Mesendoderm (in vitro differentiated cells): ENCODE measurements at places on chromosomes 1 and 21.

DNA sequence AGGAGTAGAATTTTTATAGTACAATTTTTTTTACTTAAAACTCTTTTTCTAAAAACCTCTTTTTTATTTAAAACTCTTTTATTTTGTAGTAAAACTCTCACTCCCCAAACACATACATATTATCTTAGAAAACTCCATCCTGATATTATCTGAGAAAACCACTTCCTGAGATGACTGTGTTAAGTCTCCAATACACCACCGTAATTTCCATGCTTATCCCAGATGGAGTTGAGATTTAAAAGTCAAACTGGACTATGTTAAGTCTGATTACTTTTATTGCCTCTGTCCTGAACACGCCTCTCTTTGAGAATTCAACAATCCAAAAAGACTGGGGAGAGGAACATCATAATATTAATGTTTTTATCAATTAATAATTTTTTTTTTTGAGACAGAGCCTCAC, 3.7 kb downstream of the SEC16B start:
- no peak overlapping the region for H3K4me3 ChIP-seq
- no peaks in the 10 kb centered on the region for H3K36me3 ChIP-seq
- no peaks in the 10 kb centered on the region for H3K27me3 ChIP-seq

DNA sequence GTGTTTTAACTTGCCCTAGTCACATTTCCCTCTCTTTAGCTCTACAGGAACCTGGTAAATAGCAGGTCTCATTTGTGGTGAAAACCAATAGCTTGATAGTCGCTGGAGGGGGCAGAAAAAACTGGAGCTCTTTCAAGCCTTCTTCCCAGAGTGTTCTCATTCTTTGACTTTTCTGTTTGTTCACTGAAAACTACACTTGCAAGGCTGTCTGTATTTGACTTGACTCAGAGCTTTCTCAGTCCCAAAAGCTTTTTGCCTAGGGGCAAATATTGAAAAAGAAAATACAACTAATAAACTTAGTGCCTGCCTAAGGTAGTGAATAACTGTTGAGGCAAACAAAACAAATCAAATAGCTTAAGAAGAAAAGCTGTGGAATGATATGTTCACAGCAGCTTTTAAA, 217.1 kb upstream of the CHRM3 start:
- H3K27me3 ChIP-seq: no peaks in the 10 kb centered on the region
- H3K27ac ChIP-seq: no peak overlapping the region
- no peak for DNase-seq

DNA sequence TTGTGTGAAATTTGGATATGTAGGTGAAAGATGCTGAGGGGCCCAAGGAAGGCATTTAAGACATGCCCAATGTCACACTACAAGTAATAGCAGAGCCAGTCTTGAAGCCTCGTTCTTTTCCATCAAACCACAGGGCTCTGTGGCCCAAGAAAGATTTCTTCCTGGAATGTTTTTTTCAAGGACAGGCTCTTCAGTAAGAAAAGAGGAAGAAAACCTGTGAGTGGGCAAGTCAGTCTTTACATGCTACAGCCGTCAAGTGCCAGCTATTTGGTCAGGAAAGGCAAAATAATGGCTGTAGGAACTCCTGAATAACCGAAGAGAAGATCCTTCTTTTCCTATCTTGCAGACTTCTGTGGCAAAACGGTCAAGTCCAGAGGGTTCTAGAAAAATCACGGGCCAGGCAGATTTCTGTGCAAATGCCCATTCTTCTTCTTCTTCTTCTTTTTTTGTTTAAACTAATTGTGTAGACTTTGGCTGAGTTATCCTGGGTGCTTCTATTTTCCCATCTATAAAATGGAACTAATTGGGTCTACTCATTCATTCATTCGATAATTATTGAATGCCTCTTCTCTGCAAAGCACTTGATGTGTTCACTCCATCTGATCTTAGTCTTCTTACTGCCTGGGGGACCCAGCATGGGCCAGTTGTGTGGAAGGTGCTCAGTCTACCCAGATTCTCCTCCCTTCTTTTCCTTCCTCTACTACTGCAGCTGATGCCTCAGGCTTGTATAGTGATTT, 1.9 kb upstream of the ID3 start:
- H3K27me3 ChIP-seq: no peaks in the 10 kb centered on the region
- peaks cover 17% of the 10 kb centered on the region for H3K4me1 ChIP-seq
- peak overlapping the region; percentile 95 for H3K27ac ChIP-seq

DNA sequence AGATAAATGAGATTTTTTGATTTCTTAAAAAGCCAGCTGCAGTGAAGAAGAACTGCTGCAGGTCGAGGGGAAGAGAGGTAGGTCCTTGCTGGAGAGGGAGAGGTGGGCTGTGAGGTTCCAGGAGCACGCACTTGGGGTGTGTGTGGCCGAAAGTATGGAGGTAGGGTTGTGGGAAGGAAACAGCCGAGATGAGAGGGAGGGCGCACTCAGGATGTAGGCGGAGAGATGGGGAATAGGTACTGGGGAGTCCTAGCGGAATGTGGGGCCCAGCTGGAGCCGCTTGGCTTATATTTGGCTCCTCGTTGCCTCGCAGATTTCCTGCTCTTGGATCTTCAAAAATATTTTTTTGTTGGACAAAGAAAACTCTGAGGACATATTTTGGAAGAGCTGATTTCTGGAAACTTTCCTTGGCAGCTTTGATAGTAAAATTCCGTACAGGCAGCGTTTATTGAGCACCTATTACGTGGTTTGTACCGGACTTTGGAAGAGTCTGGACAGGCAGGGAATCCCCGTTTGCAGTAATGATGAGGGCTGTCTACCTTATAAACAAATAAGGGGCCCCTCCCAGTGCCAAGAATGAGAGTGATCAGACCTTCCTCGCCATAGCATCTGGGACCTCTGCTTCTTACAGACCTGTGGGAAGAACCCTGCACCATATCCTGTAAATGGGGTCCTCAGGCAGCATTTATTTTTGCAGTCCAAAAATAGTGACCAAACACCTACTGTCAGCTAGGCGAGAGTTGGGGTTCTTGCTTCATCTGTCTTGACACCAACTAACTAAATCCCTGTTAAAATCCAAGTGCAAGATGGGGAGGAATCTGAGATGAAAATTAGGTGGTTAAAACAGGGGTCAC, 1.5 kb downstream of the LRRC8D start:
- DNase-seq: no peak
- no peaks in the 10 kb centered on the region for H3K36me3 ChIP-seq
- no peak overlapping the region for H3K27ac ChIP-seq
- peak overlapping the region; percentile 77 for H3K4me3 ChIP-seq
- no peaks in the 10 kb centered on the region for H3K27me3 ChIP-seq

DNA sequence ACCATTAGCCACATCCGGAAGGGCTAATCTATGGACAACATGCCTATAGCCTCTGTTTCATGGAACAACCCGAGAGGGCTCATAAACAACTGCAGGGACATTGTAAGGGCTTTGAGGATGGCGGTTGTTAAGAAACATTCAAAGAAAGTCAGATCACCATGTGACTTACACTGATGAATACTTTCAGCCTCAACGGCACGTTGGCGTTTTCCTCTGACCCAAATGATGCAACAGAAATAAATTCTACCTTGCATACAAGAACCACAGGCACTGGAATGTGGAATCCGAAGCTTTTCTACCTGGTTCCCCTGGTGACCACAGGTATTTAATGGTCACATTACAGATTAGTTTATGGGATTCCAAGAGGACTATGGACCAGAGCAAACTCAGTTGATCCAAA, 107.0 kb downstream of the CLIC6 start:
- H3K27me3 ChIP-seq: no peaks in the 10 kb centered on the region
- H3K36me3 ChIP-seq: no peaks in the 10 kb centered on the region
- H3K4me1 ChIP-seq: no peaks in the 10 kb centered on the region
- no peak overlapping the region for H3K4me3 ChIP-seq

- H3K4me3 ChIP-seq: no peak overlapping the region
- H3K27me3 ChIP-seq: no peaks in the 10 kb centered on the region
- no peaks in the 10 kb centered on the region for H3K4me1 ChIP-seq
- no peaks in the 10 kb centered on the region for H3K36me3 ChIP-seq
These were observed 13.8 kb upstream of the RGS21 start for GRCh38 chr1:192303029-192303428.
